Gastroesophageal sphincter (tissue), 4 donors: ENCODE measurements at places on chromosomes 7 and 10.

DNA sequence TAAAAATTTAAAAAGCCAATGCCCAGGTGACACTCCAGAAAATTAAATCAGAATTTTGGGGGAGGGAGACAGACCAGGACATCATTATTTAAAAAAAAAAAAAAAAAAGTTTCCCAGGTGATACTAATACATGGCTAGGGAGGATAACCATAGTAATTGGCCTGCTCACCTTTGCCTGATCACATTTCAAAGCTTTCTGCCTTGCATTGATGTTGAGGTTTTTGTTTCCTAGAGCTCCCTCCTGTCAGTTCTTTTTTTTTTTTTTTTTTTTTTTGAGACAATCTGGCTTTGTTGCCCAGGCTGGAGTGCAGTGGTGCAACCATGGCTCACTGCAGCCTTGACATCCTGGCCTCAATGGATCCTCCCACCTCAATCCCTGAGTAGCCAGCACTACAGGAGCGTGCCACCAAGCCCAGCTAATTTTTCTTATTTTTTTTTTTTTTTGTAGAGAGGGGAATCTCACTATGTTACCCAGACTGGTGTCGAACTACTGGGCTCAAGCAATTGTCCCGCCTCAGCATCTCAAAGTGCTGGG lies 38.1 kb downstream of the CPED1 start:
- no peak for ATAC-seq

DNA sequence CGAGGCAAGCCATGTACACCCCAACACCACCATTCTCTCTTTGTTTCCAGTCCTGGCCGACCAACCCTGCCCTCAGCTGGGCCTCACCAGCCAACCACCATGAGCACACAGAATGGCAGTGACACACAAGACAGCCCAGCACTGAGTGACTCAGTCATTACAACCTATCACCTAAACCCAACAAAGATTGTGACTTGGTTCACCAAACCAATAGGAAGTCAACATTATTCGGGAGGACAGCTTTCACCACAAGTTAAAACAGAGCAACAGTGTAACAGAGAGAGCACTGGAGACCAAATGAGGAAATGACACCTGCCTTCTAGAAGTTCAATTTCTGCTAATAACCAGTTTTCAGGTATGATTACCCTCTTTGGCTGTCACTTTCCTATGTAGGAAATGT lies 72.1 kb downstream of the DNMBP start:
- ATAC-seq: no peak

DNA sequence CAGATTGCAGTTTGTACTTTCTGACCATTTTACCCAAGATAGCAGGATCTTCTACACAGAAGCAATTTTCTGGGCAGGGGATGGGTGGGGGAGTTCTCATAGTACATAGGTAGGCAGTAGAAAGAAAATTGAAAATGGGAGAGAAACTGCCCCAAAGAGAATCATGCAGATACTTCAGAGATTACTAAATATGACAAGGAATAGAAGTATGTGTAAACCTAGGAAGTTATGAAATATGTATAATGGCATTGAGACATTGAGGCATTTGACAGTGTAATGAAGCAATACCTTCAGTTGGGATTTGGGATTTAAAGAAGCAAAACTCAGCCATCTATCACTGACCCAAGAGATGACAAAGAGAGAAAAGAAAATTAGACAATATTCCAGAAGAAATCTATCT lies 233.0 kb downstream of the PTN start:
- peak; percentile 31 for ATAC-seq

GRCh38 chr7:52085610-52086009 lies 769.0 kb upstream of the COBL start:
- ATAC-seq: no peak

- no peak for ATAC-seq
Measured at GRCh38 chr10:44460416-44460815, 75.5 kb upstream of the CXCL12 start.

- peak; percentile 29 for ATAC-seq
Measured at GRCh38 chr10:80204677-80205476, 460 bp downstream of the ANXA11 start.

DNA sequence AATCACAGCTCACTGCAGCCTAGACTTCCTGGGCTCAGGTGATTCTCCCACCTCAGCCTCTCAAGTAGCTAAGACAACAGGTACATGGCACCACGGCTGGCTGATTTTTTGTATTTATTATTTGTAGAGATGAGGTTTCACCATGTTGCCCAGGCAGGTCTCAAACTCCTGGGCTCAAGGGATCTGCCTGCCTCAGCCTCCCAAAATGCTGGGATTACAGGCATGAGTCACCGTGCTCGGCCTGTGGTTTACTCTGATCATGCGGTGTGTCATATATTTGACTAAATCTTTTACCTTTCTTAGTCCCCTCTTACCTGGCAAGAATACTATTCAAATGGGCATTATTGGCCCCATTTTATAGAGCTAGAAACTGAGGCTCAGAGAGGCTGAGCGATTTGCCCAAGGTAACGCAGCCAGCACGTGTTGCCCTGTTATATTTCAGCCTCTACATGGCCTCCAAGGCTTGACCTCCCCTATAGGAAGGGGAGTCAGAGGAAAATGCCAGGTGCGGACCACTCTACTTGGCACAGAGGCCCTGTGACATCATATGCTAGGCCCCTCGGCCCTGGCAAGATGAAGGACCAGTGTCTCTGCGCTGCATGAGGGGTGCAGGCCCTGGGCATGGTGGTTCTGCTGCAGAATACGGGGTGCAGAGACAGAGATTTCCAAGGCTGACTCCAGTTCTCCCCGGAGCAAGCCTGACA lies 8.2 kb downstream of the ZCCHC24 start:
- no peak for ATAC-seq

DNA sequence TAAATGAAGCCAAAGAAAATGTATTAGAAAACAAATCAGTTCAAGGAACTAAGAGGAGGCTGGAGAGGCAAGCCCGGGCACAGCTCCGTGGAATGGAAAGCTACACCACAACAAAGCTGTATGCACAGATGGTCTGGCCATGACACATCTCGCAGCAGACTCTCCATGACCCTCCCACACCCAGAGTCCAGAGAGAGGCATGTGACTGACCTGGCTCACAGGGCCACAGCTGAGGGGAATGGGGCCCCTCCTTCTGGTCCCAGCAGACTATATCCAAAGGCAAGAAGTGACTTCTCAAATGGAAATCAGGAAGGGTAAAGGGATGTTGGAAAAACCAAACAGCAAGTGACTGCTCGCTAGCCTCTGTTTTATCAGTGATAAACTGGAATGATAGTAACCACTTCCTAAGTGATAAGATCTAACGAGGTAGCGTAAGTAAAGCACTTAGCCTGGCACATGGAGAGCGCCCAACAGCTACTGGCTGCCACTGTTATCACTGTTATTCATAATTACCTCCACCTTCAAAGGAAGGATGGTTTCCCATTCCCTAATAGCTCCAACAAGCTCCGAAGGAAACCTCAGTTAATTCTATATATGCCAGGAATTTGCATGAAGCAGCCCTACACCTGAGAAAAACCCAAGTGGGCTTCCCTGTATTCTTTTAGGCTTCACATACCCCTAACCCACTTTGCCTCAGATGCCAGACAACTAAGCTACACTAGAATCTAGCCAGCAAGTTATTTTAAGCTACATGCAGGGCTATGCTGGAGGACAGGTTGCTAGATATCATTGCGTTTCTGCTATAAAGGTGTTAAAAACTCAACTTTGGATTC lies 8.4 kb downstream of the OSBPL3 start:
- ATAC-seq: no peak

DNA sequence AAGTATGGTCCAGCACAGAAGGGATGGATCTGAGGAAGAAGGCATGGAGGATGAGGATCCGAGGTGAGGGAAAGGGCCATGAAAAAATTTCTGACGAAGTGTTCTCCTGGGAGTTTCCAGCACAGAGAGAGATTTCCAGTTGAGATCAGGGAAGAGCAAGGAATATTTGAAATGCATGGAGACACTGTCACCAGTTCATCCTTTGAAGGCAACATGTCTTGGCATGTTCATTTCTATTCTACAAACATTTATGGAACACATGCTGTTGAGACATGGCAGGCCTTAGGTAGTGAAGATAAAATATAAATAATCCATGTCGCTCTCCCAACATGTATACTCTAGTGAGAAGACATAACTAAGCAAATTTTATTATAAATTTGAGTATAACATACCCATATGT lies 234.0 kb upstream of the TCF7L2 start:
- no peak for ATAC-seq

DNA sequence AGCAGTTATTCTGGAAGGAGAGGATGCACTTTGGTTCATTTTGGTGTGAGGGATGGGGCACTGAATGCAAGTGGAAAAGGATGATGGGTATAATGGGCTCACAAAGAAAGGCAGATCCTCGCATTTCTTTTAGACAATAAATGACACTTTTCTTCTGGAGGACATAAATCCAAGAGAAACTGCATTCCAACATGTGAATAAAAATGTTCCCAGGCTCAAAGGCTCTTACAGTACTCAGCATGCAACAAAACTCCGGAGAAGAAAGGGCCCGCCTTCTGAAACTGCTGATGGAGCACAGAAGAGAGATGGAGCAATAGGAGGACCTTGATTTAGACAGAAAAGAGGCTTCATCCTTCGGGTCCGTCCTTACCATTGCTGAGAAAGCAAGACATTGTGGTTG lies 538.2 kb upstream of the DPP6 start:
- ATAC-seq: no peak

- ATAC-seq: no peak
Measured at GRCh38 chr7:106277976-106278375, 6.8 kb downstream of the NAMPT start.

- no peak for ATAC-seq
Measured at GRCh38 chr7:143346018-143346417, 16.5 kb downstream of the FAM131B start.

- ATAC-seq: no peak
Measured at GRCh38 chr7:14765731-14766130, 136.8 kb downstream of the DGKB start.

- no peak for ATAC-seq
Measured at GRCh38 chr7:52764492-52765169, 270.8 kb upstream of the POM121L12 start.
